Cortex of kidney (tissue), 1 donor: ENCODE measurements at places on chromosomes 5 and 9.

GRCh38 chr9:20945269-20945668, 86.2 kb downstream of the HACD4 start:
- DNase-seq, result no peak

DNA sequence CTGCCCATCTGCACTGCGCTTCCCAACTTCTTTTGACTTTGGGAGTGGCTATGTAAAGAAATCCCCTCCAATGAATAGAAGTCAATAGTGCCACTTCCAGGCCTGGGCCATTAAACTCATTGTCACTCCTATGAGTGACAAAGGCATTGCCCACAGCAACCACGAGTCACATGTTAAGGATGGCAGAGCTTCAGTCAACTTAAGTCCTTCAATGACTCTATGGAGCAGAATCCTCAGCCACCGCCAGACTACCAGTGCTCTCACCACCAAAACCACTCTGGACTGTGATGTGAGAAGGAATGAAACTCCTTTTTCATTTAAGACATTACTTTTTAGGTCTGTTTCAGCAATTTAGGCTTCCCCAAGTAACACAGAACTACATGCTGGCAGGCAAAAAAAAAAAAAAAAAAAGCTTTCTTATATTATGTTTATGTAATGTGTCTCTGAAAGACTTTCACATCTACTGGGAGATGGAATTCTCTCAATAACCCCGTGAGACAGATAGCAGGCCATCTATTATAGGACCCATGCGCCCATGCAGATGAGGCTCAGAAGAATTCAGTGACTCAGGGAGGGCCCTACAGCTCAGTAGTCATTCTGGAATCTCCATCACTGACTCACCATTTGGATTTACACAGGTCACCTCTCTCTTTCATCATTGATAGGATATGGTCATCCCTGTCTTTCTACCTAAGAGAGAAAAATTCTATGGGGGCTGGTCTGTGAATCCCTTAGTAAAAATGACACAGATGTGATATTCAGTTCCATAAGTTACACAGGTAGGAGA, 180.5 kb downstream of the CEMIP2 start:
- no peak for DNase-seq

DNA sequence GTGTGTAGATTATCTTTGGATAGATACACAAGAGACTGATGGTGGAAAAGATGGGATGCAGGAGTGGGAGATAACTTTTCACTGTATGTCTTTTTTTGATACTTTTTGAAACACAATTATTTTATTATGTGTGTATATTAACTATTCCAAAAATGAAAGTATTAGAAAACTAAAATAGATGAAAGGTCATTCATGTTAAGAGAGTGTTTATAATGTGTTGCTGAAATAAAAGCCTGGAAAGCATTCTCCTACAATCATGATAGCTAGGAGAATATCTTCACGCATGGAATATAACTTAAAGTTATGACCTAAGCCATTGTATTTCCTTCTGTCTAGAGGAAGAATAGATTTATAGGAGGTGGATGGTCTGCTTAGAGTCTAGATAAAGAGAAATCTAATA, 154.8 kb upstream of the MAST4 start:
- DNase-seq, result no peak

- DNase-seq, result no peak
Measured at GRCh38 chr5:10286162-10286861, 21.4 kb downstream of the CMBL start.

GRCh38 chr5:135373736-135374515, 25.1 kb downstream of the MACROH2A1 start:
- no peak for DNase-seq

DNA sequence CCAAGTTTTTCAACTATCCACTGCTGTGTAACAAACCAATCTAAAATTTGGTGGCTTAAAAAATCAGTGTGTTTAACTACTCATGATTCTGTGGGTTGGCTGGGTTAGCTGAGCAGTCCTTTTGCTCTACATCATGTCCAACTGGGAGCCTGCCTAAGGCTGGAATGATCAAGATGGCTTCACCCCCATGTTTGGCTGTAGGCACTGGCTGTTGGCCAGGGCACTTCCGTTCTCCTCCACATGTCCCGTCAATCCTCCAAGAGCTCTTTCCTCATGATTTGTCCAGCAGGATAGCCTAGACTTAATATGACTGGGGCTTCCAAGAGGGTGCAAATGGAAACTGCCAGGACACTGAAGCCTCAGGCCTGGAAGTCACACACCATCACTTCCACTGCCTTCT, 17.0 kb upstream of the TSSK1B start:
- DNase-seq, result no peak

DNA sequence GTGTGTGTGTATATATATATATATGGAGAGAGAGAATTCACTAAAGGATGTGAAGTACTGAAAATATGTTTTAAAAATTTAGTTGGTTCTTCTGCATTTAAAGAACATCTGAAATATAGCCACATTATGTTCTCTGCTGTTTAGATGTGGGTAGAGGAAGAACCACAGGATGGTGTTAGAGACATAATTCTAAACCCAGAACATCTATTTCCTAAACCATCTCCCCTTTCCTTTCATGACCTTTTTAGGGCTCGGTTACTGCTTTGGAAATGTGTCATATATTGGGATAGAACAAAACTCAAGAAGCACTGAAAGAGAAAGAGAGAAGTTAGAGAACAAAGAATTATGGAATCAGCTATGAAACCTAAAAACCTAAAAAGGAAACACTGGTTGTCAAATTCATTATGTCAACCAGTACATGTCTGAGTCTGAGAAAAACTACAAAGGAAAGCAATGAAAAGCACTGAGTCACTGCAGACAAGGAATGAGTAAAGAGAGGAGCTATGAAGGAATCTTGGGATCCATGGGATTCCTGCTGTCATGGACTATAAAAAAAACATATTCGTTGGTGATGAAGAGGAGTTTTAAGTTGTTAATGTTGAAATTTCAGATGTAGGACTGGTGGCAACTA, 28.4 kb downstream of the SLC12A2 start:
- no peak for DNase-seq

- no peak for DNase-seq
Measured at GRCh38 chr5:2201011-2201410, 318.3 kb upstream of the IRX4 start.

DNA sequence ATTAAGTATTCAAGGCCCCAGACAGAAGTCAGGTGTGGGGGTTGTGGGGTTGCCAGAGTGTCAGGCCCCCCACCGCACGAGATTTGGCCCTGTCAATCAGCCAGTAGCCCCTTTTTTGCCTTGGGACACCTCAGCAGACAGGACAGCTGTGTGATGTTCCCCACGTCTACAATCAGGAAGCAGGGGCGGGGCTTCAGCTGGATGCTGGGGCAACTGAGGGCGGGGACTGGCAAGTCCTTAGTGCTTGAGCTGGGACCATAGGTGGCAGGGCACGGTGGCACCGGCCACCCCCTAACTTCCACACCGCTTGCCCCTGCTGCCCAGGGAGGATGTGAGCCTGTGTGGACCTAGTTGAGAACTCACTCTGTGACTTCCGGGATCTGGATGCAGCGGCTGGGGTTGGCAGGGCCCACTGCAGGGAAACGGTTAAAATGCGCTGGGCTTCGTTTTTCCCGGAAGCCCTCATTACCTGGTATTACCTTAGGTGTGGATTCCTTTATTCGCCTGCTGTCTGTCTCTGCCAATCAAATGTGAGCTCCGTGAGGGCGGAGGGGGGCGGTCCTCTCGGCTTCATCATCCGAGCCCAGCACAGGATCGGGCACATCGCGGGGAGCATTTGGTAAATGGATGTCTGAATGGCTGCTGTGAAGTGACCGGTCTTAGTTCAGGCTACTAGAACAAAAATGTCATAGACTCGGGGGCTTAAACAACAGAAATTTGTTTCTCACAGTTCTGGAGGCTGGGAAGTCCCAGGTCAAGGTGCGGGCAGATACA, 7.5 kb upstream of the GTF3C5 start:
- DNase-seq, result no peak

DNA sequence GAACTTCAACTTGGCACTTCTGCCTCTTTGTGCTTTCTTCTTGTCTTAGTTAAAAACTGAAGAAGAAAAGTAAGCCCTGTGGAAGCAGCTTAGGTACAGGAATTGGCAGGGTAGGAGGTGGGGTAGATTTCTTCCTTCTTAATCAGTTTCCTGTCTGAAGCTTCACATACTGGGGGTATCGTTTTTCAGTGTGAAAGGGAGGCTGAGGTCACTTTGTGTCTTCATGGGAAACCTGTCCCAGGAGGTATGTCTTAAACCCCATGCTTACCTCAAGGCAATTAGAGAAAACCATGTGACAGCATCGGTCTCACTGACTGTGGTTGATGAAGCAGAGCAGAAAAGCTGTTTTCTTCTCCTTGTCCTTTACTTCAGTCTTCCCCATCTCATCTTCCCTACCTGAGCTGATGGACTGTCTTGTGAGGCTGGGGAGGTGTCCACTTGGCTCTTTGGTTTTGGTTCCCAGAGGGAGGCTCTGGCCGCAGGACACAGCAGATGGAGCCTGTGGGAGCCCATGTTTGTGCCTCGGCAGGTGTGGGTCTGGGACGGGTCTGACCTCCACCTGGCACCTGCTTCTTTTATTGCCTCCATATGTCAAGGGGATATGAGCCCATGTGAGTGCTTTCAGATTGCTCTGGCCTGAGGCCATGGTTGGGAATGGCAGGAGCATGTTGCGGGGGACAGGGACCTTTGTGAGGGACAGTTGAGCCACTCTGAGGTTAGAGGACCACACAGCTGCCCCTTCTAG, 47.0 kb downstream of the SH3GL2 start:
- DNase-seq, result no peak
